ENCODE measurements at places on chromosomes 12 and 14.
A peak's percentile ranks its signal among the peaks of the same experiment; 100 is the strongest.

DNA sequence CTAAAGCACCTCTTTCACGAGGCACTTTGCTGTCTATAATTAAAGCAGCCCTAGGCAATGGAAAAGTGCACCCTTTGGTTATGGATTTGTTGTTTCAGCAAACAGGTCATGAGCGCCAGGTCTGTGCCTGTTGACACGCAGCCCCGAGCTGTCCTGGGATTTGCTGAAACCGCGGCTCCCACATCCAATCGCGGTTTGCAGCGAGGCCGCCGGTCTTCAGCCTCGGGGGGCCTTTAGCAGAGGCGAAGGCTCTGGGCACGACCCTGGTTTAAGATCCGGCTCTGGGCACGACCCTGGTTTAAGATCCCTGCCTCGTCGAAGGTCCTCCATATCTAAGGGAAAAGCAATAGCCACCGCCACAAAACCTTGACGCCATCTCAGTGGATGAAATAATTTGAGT lies 79.2 kb downstream of the GLT1D1 start:
- DNase-seq = no peak

DNA sequence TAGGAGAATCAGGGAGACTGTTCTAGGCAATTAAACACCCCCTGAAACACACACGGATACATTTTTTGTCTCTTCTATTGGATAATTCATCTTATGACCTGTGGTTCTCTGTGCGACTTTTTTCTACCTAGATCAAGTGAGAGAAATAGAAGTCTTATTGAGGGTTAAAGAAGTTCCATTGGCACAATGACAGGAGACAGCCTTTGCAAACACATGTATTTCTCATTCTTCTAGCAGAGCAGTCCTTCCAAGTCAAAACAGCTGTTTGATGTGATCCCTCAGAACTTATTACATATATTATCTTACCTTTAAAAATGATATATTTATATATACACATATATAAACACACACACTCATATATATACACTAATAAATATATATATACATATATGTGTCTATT lies 496.7 kb downstream of the SLC6A15 start:
- DNase-seq = no peak

GRCh38 chr12:38919191-38919590 lies 13.8 kb upstream of the CPNE8 start:
- no peak for DNase-seq

DNA sequence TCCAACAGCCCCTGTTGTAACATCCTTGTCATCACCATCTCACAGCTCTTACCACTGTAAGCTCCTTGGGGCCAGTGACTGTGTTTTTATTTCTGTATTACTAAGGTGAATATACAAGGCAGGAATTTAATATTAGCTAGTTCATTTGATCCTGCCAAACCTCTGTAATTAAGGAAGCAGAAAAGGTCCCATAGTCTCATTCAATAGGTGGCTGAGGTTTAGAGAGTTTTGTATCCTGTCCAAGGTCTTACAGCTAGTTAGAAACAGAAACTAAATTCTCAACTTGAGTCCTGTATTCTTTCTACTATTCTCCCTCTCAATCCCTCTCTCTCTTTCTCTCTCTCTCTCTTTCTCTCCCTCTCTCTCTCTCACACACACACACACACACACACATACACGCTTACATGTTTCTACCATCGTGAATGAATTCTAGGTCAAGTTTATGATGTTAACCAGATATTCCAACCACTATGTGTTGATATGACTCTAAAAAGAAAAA lies 543 bp upstream of the GLIPR1 start:
- no peak for DNase-seq

DNA sequence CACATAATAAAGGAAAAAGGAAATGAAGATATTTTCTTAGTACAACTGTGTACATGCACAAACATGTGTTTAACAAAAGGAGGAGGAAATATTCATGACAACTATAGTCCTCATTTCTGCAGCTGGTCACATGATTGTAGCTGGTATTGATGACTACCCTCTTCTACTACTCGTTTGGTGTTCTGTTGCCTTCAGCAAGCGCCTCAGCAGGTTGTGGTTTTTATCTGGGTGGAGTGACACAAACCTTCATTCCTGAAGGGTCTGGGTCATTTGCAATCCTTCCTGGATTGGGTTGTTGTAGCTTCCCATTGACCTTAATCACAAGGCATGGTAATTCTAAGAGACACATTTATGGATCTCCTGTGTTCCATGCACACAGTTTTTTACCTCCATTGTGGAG lies 1009.9 kb upstream of the USP15 start:
- no peak for DNase-seq

DNA sequence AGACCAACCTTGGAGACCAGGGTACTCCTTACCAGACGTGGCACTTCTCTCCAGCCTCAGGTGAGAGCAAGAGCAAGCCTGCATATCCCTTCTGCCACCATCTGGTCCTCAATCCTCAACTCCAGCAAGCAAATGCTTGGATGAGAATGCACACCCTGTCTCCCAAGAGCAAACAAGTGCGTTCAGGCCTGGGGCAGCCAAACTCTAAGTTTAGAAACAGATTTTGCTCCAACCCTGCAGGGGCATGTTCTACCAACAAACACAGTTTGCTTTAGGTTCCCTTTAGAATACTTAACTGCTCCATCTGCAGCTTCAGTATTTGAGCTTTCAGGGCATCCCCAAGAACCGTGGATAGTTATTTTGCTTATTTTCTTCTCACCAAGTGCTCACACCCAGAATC lies 55.9 kb upstream of the FICD start:
- DNase-seq = no peak

DNA sequence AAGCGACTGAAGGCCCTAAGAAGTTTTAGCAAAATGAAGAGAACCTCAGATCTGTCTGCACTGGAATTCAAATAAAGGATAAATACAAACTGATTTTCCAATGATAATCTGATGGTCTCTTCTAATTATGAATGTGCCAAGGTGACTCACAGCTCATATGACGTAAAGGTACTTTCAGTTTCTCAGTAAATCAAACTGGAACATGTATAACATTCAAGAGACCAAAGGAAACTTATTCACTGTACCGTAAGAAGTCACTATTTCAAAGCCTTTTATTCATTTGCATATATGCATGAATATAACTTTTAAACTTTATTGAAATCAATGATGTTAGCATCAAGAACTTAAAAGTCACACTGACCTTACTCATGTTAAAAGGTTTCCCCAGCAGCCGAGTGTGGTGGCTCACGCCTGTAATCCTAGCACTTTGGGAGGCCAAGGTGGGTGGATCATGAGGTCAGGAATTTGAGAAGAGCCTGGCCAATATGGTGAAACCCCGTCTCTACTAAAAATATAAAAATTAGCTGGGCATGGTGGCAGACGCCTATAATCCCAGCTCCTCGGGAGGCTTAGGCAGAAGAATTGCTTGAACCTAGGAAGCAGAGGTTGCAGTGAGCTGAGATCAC lies 52.2 kb downstream of the ATXN2 start:
- DNase-seq = no peak

GRCh38 chr14:22510527-22511110 lies 78.4 kb downstream of the DAD1 start:
- DNase-seq = no peak

GRCh38 chr14:56787530-56787929 lies 22.7 kb downstream of the OTX2 start:
- no peak for DNase-seq

- DNase-seq = no peak
Observed at GRCh38 chr14:32085845-32086383, 8.8 kb downstream of the ARHGAP5 start.

DNA sequence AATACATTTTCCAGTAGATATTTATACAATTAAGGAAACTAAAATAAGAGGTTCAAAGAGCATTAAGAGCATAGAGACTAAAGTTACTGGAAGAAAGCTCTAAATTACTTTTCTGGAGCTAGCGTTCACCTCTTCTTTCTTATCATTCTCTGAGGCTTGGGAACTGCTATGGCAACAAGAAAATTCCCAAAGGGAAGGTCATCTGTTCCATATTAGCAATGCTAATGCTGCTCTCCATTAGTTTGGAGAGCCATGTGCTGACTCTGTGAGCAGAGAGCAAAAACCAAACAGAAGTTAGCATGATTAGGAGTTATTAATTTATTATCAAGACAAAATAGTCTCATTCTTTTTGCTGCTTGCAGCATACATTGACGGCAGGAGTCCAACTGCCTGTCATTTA lies 143.1 kb upstream of the SLC16A7 start:
- DNase-seq = peak; percentile 47

- DNase-seq = no peak
Observed at GRCh38 chr12:94240171-94240570, 91.8 kb downstream of the PLXNC1 start.
